Activated naive CD4-positive, alpha-beta T cell (primary cell): ENCODE measurements at places on chromosomes 4 and X.

DNA sequence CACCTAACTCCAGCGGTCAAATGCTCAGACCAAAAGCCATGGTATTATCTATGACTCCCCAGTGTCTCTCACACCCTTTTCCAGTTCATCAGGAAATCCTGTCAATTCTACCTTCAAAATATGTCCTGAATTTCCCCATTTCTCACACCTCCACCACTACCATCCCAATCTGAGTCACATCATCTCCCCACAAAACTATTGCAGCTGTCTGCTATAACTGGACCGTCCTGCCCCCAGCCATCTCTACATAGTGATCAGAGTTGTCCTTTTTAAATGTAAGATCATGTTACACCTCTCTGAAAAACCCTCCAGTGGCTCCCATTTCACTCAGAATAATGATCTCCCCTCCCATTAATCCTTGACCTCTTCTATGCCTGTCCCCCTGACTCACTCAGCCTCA, 6.8 kb upstream of the ODAPH start:
- no peak for DNase-seq

- DNase-seq: no peak
Measured at GRCh38 chrX:151042842-151043241, 59.7 kb downstream of the HMGB3 start.

DNA sequence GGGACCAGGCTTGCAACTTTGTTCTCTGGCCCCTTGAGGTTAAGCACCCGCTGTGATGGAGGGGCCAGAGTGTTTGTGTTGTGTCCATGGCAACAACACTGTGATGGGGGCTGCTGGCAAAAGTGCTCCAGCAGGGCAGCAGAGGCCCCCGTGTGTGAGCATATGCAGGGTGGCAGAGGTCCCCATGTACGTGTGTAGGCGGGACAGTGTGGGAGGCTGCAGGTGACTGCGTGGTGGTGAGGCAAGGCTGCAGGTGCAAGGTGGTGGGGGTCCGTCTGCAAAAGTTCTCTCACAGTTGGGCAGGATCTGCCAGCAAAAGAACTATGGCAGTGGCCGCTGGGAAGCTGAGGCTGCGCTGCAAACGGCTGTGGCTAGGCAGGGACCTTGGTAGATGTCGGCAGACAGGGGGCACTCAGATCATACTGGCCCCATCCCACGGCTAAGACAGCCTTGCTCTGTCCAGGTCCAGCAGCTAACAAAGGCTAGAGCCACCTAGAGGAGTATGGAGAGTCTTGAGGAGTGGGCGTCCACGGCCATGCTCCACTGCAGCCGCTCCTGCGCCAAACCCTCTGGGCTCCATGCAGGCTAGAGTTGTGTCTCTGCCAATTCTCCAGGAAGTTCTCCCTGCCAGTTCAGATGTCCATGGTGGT, 46.8 kb upstream of the PASD1 start:
- no peak for DNase-seq

- DNase-seq: no peak
Measured at GRCh38 chr4:17512973-17513665, 1.2 kb upstream of the QDPR start.

DNA sequence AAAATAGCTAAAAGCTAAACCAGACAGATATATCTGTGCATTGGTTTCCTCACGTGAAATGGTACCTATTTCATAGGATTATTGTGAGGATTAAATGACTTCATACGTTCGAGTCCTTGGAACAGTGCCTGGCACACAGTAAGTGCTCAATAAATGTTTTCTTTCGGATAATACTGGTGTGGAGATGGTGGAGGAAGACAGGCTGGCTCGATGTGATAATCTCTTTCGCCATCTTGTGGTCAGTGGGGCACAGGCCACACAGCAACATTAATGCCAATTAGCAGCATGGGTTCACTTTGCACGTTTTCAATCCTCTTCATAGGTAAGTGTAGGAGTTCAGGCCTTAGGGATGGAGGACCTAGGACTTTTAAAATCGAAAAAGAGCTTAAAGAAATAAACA, 9.3 kb downstream of the PAGE4 start:
- no peak for DNase-seq

GRCh38 chr4:18075823-18076433, 54.4 kb upstream of the LCORL start:
- DNase-seq: no peak

DNA sequence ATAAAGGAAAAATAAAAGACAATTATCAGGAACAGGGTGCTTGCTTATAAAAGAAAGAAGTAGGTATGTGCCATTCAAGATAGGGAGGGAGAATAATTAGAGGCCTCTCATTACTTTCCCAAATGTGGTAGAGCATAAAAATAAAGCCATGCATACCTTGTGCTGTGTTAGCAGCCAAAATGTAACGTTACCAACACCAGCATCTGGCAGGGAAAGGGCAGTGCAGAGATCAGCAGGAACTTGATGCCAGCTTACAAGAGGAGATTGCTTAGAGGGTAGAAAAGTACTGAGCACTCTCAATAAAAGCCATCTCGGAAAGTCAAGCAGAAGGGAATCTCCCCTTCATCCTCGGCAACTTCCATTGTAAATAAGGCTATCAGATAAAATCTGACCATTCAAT, 195.6 kb downstream of the RASL11B start:
- DNase-seq: no peak

DNA sequence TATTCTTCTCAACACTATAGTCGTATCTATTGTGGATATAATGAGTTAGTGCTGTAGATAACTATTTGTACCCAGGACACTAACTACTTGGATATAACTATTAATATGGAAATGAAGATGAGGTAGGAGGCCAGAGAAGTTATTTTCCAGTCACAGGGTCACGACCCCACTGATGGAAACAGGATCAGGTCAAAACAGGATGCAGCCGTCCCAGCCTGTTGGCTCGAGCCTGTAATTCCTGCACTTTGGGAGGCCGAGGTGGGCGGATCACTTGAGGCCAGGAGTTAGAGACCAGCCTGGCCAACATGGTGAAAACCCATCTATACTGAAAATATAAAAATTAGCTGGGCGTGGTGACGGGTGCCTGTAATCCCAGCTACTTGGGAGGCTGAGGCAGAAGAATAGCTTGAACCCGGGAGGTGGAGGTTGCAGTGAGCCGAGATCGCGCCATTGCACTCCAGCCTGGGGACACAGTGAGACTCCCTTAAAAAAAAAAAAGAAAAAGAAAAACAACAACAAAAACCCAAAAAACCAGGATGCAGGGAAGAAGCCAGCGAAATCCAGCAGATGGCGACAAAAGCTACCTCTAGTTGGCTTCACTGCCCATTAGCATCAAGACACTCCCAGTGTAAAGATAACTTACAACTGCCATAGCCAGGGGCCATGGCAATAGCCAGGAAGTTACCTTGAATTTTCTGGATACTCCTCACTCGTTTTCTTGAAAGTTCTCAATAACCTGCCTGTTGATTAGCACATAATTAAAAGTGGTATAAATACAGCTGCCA, 37.9 kb upstream of the NKAP start:
- no peak for DNase-seq

DNA sequence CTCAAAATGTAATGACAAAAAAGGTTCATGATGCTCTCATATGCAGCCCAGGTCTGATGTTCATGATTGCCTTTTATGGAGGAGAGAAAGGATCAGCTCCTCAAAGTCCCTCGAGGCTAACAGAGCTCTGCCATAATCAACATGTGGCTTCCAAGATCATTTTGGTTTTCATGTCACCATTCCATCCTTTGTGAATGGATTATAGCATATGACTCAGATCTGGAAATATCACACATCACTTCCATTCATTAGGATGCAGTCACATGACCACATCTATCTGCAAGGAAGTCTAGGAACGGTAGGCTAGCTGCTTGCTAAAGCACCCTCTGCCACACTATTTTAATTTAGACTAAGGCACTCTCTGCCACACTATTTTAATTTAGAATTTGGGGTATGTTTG, 77.6 kb downstream of the COX18 start:
- DNase-seq: no peak

DNA sequence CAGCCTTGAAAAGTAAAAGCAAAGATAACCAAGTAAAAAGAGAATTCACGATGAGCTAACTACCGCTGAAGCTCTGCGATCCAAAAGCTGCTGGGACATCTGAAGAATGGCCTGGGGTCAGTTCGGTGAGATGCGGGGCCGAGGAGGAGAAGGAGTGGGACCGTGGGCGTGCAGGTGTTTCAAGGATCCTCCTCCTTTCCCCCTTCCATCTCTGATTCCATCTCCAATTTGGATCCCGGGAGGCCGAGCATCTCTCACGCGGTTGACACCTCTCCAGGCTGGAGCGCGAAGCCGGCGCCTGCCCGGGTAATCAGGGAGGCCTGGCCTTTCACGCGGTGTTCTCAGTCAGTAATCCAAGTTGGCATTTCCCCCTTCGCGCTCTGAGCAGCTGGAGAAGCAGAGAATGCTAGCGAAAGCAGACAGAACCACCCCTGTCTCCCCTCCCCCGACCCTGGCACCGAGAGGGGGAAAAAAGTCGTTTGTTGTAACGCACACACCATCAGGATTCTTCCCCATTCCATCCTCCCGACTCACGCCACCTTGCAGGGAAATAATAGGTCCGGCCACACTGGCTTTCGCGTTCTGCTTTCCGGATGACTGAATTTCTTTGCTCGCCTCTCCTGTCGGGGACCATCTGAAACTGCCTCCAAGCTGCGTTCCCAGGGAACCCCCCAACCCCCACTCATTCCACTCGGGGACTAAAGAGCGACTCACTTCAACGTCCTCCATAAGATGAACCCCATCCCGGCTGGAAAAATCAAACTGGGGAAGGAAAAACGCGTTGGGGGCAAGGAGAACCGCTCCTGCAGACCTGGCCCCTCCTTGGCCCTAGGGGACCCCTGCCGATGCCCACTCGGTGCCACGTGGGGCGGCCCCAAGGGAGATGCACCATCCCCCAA, 6.5 kb downstream of the NEUROG2 start:
- no peak for DNase-seq

DNA sequence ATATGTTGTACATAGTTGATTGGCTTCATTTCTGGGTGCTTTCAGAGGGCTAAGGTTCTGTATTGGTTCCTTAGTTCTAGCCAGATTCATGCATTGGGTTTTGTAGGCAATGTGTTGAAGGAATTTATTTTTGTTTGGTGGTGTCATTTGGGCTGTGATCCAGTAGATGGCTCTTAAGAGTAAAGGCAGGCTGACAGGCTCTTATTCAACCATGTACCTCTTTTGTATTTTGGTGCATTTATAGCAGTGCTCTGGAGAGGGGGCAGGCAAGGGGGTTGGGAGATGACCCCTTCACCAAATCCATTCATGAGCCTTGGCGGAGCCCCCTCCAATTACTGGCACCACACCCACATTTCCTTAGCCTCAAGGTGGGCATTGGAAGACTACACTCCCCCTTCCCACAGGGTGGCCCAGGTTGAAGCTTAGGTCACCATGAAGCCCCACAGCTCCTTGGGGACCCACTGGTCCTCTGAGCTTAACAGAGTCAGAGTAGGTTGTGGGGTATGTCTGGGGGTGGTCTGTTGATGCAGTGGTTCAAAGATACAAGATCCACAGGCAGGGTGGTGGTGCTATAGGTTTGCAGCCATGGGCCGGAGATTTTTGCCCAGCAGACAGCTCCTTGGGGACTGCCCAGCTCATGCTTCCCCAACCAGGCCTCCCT, 143.0 kb upstream of the GNPDA2 start:
- DNase-seq: no peak

DNA sequence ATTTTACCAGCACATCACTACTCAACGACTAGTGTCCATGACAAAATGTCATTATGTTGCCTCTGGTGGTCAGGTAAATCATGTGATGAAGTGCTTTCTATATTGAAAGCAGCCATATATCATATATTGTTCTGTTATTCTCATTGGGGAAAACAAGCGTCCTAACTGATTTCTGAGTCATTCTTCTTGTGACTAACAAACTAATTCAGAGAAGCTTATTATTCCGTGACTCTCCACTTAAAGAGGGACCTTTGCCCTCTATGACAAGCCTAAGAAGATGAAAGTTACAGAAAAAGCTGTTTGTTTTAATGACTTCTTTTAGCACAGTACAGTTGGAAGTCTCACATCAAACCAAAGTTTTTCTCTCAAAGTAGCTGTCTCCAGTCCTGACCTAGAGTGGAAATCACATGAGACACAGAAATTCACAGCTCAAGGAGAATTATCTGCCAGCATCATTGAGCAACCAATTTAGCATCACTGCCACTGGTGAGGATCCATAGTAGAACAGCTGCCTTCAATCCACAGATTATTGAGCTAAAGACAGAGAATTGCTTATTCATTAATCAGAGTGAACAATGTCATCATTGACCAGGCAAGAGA, 36.4 kb downstream of the ASB9 start:
- DNase-seq: no peak

DNA sequence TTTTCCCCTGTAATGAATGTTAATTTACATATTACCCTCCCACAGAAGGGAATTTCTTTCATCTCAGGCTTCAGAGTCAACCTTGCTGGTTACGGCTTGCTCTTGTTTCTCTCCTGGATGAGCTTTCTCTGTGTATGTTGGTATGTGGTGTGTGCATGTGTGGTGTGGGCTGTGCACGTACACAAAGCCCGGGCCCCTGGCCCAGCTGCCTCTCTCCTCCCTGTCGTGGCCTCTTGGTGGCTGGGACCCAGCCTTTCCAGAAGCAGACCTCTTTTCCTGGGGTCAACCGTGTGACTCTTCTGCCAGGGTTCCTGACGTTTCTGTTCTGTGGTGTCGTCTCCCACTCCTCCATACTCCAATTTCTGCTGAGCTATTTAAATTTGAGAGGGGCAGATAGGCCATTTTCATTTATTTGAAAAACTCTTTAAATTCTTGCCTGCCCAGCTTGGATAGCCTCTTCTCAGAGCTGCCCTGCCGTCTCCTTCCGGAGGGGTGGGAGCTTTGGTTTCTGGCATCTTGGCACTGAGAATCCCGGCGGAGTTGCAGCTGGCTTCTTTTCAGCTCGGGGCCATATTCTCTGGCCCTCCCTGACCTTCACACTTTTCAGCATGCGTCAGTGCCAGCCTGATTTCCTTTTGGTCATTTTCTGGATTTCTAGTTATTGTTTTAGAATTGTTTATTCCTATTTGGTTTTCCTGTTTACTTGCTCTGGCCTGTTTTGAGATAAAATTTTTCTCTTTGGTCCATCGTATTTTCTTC, 25.1 kb downstream of the FHDC1 start:
- DNase-seq: no peak

DNA sequence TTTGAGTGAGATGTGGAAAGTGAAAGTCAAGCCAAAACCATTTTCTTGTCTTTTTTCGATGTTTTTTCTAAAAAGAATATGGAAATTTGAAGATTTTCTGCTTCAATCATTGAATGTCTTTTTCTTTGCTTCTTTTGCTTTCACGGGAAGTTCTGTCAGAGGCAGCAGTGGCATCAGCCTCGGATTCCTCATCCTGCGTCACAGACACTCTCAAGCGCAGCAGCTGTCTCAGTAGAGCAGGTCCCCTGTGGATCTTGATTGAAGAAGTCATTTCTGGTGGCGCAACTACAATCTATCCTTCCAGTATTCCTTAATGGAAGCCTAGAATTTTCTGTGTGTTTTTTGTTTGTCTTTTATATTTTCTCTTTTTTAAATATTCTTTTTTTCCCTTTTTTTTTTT, 52.7 kb upstream of the NEIL3 start:
- no peak for DNase-seq
